ENCODE measurements at places on chromosomes 13 and 19. TPM values are rescaled to one million over a fixed set of nuclear protein-coding genes. Genes with fewer than 3 reads are reported as not detected.

Gene BIVM
- total RNA-seq: 15.9 TPM

Gene FCER2
- not detected for total RNA-seq

Gene ZNF468
- 6.9 TPM for total RNA-seq

Gene CDC42EP5
- 75.9 TPM for total RNA-seq

Gene HIPK4
- not detected for total RNA-seq

Gene POSTN
- total RNA-seq: 186 TPM

Gene KLHL1
- total RNA-seq: not detected

Gene DIAPH3
- total RNA-seq: 2.6 TPM
